NCI-H2107 (cell line): ENCODE measurements at places on chromosomes 3 and 15.

DNA sequence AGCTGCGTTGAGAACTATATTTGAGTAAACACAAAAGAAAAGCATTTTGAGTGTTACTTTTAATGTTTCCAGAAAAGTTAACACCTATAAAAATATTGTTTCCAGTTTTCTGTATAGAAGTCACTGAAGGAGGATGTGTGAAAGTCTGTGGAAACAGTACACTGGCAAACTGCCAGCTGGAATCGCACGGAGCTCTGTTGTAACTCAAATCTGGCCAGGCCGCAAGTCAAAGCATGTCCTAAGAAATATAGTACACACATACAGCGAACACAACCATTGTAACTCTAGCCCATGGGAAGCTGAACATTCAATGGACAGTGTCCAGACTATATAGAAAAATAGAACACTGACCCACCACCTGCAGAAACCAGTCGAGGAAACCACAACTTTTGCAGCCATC lies 657.2 kb downstream of the FHIT start:
- no peak for DNase-seq

- no peak for DNase-seq
Measured at GRCh38 chr3:47741925-47742324, 39.8 kb downstream of the SMARCC1 start.

- DNase-seq = peak; percentile 44
Measured at GRCh38 chr3:186849374-186849975, 7.0 kb downstream of the ADIPOQ start.

GRCh38 chr15:71931261-71931660 lies 120.9 kb downstream of the NR2E3 start:
- DNase-seq = no peak

DNA sequence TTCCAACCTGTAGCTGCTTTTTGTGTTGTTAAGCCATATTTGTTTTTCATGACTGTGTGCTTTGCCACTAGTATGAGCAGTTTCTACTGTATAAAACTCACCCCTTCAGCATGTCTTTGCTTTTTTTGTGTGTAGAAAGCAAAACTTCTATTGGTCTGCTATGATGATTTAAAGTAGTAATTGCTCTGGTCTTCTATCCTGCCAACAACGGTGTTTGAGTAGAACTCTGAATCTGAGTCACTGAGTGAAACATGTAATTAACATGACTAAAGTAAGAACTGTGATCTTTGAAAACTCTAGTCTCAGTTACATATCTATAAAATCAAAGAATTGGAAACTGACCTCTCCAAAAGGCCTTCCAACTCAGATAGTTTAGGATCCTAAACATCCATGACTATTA lies 133.6 kb downstream of the TPRG1 start:
- no peak for DNase-seq

- no peak for DNase-seq
Measured at GRCh38 chr15:79447060-79447459, 14.9 kb downstream of the MINAR1 start.

GRCh38 chr3:141940194-141940776 lies 63.8 kb downstream of the ATP1B3 start:
- peak; percentile 14 for DNase-seq

GRCh38 chr3:89171687-89172545 lies 64.5 kb downstream of the EPHA3 start:
- DNase-seq = no peak

DNA sequence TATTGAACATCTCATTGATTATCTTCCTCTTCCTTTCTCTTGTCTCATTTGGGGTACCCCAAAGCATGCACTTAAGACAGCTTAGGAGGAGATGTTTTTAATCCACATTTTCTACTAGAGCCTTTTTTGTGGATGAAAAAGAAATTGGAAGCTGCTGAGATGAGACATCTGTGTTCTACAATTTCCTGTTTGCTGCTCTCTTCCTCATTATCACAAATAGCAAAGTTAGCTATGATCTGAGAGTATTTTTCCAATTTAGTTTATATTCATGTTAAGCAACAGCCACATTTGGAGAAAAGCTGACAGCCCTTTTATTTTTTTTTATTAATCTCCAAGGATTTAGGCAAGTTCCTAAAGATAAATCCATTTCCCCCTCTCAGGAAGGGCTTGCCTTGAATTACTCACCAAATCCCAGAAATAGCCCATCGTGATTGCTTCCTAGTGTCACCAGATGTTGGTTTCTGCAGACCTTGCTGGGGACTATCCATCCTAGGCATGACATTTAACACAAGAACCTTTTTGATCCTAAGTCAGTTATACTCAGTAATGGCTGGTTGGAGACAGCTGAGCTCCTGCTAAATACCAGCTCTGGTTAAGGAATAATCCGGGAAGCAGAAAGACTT lies 70.8 kb upstream of the FILIP1L start:
- DNase-seq = no peak

DNA sequence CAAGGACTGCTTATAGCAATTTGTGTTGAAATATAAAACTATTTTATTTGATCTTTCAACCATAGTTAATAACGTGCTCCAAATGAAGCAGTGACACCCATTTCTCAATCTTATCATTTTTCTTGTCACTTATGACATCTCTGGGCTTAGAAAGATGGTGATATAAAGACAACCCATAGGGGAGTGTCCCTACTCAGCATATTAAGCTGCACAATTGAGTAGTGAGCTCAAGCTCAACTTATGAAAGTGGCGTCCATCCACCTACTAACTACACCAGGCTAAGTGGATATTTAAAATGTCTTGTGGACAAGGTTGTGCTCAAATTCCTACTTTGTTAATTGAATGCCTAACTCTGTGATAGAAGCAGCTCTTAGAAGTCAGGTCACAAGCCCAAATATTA lies 46.7 kb downstream of the SLC9C1 start:
- no peak for DNase-seq
